ENCODE measurements at places on chromosomes 11 and 22. TPM values are rescaled to one million over a fixed set of nuclear protein-coding genes. Genes with fewer than 3 reads are reported as not detected.

HEPN1 gene
- total RNA-seq, result not detected

PNPLA3 gene
- total RNA-seq, result 1.0 TPM

DNA sequence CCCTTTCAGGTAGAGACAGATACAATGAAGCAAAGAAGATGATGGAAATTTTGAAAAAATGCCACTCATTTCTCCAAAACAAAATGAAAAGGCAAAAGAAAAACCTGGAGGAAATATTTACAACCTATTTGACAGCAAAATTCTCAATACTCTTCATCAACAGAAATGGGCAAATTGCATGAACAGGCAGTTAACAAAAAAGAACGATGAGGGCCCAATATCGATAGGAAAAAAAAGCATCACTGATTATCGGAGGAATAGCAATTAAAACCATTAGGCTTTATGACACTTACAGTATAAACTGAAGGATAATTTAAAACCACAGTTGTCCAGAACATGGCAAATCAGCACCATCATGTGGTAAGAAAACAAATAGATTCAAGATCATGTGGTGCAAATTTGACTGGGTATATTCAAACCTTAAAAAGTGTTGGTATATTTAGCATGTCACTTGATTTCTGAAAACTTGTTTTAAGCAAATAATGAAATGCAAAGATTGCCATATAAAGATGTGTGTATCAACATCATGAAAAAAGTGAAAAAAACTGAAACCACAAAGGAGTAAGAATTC is 222.9 kb downstream of the BRD1 start:
- DNase-seq, result no peak

TIGD3 gene
- total RNA-seq, result 1.6 TPM

RNF121 gene
- 56.4 TPM for total RNA-seq

MN1 gene
- 0.23 TPM for total RNA-seq

ALDH3B1 gene
- total RNA-seq, result not detected

MS4A1 gene
- total RNA-seq, result not detected

OR8A1 gene
- total RNA-seq, result not detected

SCGB1C1 gene
- not detected for total RNA-seq

GRCh38 chr11:75725547-75726320 is 8.1 kb downstream of the MOGAT2 start:
- no peak for DNase-seq

PKNOX2 gene
- not detected for total RNA-seq

DNA sequence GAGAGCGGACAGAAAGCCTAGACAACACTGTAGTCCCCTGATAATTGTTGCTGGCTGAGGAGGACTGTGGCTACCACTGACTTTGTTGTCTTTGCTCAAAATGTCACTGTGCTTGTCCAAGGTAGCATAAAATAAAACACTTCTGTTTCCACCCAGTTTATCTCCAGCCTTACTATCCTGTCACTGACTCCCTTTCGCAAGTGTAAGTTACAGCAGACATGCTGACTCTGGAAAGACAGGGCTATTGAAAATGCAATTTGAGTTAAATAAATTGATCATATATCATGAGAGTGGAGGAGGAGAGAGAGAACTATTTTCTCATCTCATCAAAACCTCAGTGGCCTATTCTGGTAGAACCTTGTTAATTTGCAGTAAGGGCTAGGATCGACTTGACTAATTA is 138.0 kb upstream of the KIRREL3 start:
- no peak for DNase-seq

- no peak for DNase-seq
These were observed 1.0 kb upstream of the MUC5AC start for GRCh38 chr11:1156506-1157340.

- no peak for DNase-seq
These were observed 9.1 kb upstream of the TBC1D22A start for GRCh38 chr22:46753360-46753759.

All from activated CD4-positive, alpha-beta T cell treated with anti-CD3 and anti-CD28 coated beads, Interleukin-2, amount 10 ng/mL, durations not matched to agents 24 days and 14 days (primary cell).